ENCODE measurements at places on chromosomes 5 and 9.
A peak's percentile ranks its signal among the peaks of the same experiment; 100 is the strongest.

DNA sequence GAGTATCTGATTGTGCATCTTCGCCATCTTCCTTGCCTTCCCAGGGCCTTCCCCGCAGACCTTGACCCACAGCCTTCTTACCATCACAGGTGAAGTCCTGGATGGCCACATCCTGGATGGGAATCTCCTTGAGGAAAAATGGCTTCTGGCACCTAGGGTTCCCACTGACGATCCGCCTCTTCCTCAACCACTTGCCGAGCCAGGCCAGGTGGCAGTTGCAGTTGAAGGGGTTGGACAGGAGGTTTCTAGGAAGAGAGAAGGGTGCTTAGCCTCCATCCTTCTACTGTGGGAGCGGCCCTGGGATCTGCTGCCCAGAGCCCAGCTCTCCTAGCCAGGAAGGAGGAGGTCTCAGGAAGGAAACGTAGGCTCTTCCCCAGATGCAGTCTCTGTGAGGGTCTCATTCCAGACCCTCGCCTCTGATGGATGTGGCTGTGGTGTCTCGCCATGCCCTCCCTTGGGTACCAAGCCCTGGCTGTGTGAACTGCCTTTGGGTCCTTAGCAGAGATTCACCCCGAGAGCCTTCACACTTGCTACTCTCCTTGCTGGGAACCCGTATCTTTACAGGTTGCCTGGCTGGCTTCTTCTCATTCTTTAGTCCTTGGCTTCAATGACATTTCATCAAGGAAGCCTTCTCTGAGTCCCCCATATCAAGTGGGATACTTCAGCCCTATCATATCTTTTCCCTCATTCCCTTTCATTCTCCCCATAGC lies 170.4 kb upstream of the PANK3 start:
- DNase-seq = no peak

- DNase-seq = no peak
Observed at GRCh38 chr5:127565586-127566270, 48.3 kb downstream of the PRRC1 start.

- no peak for DNase-seq
Observed at GRCh38 chr5:161446655-161447054, 99.9 kb downstream of the GABRB2 start.

DNA sequence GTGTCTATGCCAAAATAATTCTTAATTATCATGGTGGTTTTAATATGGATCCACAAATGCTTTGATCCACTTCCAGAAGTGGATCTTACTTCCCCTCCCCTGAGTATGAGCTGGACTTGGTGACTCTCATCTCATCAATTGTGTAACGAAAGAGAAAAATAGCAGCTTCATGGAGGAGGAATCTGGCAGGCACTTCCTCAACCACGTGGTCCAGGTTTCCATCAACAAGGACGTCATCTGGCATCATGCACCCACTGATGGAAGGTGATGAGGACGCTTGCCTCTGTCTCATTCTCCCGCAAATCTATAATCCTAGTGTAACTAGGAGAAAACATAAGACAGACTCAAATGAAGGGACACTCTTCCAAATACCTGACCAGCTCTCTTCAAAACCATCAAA lies 54.6 kb upstream of the S1PR3 start:
- no peak for DNase-seq

DNA sequence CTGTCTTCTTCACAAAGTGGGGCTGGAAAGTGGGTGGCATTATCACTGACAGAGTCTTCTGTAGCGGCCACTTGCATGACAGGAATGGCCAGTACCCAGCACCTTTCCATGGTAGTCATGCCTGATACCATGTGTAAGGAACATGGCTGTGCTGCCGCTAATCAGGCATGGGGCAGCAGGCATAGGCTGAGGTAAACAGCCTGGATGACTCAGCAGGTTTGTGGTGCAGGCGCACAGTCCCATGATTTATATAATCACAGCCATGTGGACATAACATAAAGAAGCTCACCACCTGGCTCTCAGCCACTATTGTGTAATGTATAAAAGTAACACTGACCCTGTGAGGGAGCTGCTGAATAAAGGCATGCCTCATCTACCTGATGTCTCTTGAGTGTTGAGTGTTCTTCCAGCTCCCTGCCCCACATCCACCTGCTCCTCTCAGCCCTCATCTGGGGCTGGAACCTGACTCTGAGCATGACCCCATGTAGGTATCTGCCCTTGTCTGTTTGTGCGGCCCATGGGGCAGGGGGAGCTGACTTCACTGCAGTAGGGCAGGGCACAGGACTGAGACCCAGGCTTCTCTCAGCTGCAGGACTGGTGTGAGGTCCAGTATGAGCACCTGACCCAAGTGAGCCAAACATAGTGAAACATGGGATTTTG lies 13.2 kb upstream of the ICE1 start:
- DNase-seq = no peak

DNA sequence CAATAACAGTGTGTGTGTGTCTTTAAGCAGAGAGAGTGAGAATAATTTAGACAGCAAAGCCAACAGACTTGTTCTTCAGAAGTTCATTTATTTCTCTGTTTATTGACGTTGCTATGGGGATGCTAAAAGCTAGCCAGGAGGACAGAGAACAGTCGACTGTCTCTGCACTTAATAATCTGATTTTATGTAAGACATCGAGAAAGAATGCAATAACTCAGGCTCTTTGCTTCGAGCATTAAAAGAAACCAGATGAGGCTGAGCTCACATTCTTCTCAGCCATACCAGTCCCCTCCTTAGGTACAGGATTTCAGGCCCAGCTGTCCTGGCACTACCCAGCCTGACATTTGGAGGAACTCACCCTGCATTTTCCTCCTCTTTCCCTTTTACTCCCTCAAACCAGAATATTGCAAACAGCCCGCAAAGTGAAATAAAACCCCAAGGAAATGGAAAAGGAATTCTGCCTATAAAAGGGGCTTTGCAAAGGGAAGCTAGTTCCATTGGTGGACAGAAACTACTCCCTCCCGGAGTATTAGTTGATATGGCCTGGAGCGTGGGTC lies 44.5 kb upstream of the DPYSL3 start:
- DNase-seq = no peak

DNA sequence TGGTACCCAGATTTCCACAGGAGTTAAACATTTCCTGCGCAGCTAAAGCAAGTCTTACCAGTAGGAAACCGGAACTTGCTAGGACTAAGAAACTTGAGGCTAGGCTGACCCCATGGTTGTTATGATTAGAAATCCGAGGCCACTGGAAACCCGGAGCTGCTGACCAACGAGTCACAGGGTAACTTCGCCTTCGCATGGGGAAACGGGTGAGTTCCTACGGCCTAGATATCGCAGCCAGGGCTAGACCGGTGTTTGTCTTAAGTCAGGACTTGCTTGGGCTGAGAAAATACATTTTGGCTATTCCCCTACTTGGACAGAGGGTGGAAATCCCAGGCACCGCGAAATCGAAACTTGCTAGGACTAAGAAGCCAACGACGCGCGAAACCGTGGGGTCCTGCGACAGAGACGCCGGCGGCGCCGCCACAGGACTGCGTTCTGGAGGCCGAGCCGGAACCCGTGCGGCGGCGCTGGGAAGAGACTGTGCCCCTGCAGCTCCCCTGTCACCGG lies 1.6 kb upstream of the ANXA2R start:
- peak; percentile 61 for DNase-seq

GRCh38 chr9:109311731-109312130 lies 9.1 kb downstream of the EPB41L4B start:
- DNase-seq = no peak

GRCh38 chr5:93585767-93586385 lies 2.9 kb downstream of the NR2F1 start:
- DNase-seq = no peak

- DNase-seq = no peak
Observed at GRCh38 chr9:84589542-84589941, 80.0 kb upstream of the NTRK2 start.

DNA sequence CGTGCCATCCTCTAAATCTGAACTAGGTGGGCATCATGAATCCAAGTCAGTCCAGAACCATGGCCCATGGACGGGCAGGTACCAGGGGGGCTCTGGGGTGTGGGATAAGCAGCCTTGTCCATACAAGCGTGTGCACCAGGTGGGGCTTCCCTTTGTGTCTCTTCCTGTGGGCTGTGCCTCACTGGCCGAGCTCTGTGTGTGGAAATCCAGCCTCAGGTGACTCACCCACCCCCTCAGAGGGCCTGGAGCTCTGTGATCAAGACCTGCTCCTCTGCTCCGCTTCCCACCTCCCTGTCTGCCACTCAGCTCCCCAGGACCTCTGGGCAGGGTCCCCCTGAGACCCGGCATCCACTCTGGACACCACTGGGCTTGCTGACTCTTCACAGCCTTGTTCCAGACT lies 33.0 kb downstream of the GADD45G start:
- no peak for DNase-seq

GRCh38 chr5:42974536-42974935 lies 65.6 kb downstream of the ANXA2R start:
- no peak for DNase-seq

GRCh38 chr9:95820074-95820473 lies 55.4 kb upstream of the ERCC6L2 start:
- no peak for DNase-seq

DNA sequence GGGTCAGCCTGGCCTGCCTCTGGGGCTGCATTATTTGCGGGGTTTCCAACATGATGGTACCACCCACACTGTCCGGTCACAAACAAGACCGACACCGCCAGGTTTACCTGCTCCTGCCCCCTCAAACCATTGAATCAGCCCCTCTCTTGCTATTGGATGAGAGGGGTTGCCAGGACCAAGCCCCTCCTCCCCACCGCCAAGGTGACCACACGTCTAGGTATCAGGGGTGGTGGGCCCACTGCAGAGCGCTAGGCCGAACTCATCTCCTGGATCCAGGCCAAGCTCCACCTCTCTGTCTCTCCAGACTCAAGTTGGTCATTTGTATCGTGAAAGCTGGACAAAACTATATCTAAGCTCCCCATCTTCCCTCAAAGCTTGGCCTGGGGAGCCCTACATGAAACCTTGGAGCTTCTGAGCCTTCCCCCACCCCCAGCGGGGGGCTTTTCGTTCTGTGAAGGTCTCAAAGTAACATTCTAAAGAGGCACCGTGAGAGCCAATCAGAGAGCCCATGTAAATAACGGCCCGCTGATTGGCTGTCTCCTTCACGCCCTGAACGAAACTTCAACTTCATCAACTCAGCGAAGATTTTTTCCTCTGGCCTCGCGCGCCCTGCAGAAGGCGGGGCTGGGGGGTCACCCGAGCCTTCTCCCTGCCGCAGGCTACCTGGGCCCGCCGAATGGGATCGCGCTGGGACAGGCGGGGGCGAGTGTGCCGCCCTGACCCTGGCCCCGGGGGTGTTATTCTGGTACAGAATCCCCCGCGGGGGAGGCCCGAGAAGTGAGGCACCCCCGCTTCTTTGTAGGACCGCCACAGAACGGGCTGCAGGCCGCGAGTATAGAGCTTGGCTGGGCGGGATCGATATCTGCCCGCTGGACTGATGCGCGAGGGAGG lies 49.6 kb upstream of the PSD2 start:
- DNase-seq = peak; percentile 48

GRCh38 chr5:63125862-63126261 lies 547.2 kb downstream of the LRRC70 start:
- no peak for DNase-seq

- no peak for DNase-seq
Observed at GRCh38 chr9:1340390-1340789, 290.2 kb downstream of the DMRT2 start.

DNA sequence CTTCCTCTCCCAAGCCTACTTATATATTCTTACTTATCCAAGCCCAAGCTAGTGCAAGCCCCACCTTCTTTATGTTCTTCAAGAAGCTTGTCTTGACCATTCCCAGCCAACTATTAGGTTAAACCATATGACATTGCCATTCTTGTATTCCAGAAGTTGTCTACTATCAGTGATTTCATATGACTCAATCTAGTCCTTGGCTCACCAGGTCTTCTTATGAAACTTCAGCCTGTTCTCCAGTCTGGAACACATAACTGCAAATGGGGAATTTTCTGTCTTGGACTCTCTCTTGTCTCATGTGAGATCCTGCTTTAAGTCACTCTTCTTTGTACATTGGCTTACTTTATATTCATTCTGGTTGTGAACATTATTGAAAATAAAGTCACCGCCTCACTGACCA lies 130.7 kb downstream of the TTLL11 start:
- no peak for DNase-seq

- no peak for DNase-seq
Observed at GRCh38 chr9:134919303-134919702, 1.6 kb upstream of the FCN1 start.

All from hypothalamus (tissue), 51 donors.